SJSA1 (cell line): ENCODE measurements at places on chromosomes 4 and X. TPM values are rescaled to one million over a fixed set of nuclear protein-coding genes. Genes with fewer than 3 reads are reported as not detected.

DNA sequence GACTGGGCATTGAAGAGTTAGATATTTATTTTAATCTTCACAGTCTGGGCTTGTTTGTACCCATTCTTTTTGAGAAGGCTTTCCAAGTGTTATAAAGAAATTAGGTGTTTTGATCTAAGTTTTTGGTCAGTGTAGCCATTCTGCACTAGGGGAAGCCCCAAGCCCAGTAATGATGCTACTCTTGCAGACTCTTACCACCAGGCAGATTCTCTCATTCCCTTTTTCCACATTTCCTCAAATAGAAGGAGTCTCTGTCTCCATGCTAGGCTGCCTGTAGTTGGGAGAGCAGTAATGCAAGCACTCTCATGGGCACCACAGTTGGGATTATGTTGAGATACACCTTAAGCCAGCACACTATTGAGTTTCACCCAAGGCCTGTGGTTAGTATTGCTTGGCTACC, 21.5 kb downstream of the CDX4 start:
- H3K27ac ChIP-seq = no peak overlapping the region
- DNase-seq = no peak
- no peaks in the 10 kb centered on the region for H3K36me3 ChIP-seq
- H3K4me1 ChIP-seq = no peaks in the 10 kb centered on the region

DNA sequence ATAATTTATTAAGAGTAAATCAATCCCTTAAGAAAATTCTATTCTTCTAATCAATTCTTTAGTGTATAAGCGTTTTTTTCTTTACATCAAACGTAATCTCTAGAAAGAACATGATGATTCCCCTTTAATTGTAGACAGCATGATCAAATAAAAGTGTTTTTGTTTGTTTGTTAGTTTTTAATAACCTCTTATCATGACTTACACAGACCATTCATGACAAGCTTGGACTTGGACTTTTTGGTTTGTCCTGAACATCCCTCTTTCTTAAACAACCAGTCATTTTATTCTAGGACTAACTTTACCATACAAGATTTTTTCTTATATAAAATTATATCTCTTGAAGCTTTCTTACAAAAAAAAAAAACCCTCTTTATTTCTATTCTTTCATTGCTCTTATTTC, 344.6 kb upstream of the SPOCK3 start:
- DNase-seq = no peak
- no peaks in the 10 kb centered on the region for H3K36me3 ChIP-seq
- H3K27me3 ChIP-seq = no peaks in the 10 kb centered on the region
- no peak overlapping the region for H3K4me3 ChIP-seq
- no peak overlapping the region for H3K27ac ChIP-seq

- H3K4me1 ChIP-seq = no peaks in the 10 kb centered on the region
- no peak for DNase-seq
- H3K36me3 ChIP-seq = no peaks in the 10 kb centered on the region
- H3K4me3 ChIP-seq = no peak overlapping the region
Measured at GRCh38 chrX:153551135-153551534, 33.7 kb downstream of the ATP2B3 start.

GRCh38 chr4:53591372-53591892, at the start of gene LNX1:
Gene LNX1, minus strand, starts transcription at chr4:53591486. Its CDS starts 17,484 bp downstream, at chr4:53574002.
- H3K4me3 ChIP-seq = no peak within 1 kb of the TSS
- H3K27me3 ChIP-seq = no peaks in the 10 kb centered on the region
- H3K36me3 ChIP-seq = no peaks in the 10 kb centered on the region
- no peak within 1 kb of the TSS for H3K27ac ChIP-seq
- no peak for DNase-seq

- DNase-seq = no peak
- H3K27ac ChIP-seq = no peak overlapping the region
- no peaks in the 10 kb centered on the region for H3K36me3 ChIP-seq
- no peaks in the 10 kb centered on the region for H3K27me3 ChIP-seq
- H3K4me1 ChIP-seq = peaks cover 4% of the 10 kb centered on the region
Measured at GRCh38 chr4:125096662-125097061, 218.1 kb upstream of the FAT4 start.

- H3K27ac ChIP-seq = no peak overlapping the region
- no peak for DNase-seq
- no peaks in the 10 kb centered on the region for H3K36me3 ChIP-seq
- H3K4me3 ChIP-seq = no peak overlapping the region
Measured at GRCh38 chr4:78024576-78025091, 32.5 kb upstream of the FRAS1 start.

DNA sequence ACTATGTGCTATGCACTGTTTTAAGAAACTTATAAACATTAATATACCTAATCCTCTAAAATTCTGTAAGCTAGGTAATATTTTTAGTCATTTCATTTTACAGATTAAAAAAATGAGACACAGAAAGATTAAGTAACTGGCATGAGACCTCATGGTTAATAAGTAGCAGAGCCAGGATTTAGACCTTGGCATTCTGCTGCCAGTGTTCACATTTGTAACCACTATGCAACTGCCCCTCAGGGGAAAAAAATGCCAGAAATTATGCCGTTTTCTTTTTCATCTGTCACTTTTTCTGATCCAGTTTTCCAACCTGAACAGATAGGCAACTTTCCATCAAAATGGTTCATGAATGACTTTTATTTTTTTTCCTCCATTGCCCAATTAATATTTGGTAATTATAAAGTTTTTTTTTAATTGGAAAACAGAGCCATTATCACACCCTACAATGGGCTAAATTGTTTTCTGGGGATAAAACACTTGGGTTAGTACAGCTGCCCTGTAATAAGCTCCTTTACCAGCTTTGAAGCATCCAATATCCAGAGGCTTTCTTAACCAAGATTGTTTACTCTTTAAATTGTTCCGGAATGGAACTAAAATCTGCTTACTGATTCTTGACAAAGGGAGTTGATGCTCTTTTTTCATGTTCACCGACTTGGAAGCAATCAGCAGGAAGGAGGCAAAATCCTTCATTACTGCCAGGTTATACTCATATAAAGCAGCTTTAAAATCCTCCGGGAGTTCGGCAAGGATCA, 56.4 kb upstream of the DDX60 start:
- no peaks in the 10 kb centered on the region for H3K4me1 ChIP-seq
- no peak overlapping the region for H3K4me3 ChIP-seq
- no peak for DNase-seq
- peaks cover 32% of the 10 kb centered on the region for H3K36me3 ChIP-seq
- no peaks in the 10 kb centered on the region for H3K27me3 ChIP-seq

- no peak for DNase-seq
- no peak overlapping the region for H3K4me3 ChIP-seq
- no peaks in the 10 kb centered on the region for H3K27me3 ChIP-seq
Measured at GRCh38 chr4:242121-242848, 63.0 kb downstream of the ZNF732 start.

DNA sequence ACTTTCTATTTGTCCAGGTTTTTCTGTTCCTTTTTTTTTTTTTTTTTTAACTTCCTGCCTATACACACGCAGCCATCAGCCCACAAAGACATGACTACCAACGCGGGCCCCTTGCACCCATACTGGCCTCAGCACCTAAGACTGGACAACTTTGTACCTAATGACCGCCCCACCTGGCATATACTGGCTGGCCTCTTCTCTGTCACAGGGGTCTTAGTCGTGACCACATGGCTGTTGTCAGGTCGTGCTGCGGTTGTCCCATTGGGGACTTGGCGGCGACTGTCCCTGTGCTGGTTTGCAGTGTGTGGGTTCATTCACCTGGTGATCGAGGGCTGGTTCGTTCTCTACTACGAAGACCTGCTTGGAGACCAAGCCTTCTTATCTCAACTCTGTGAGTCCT, 2.1 kb downstream of the EBP start:
- no peak overlapping the region for H3K4me3 ChIP-seq
- DNase-seq = no peak
- H3K36me3 ChIP-seq = peaks cover 11% of the 10 kb centered on the region; the same call in 1 of the 2 replicates
- no peaks in the 10 kb centered on the region for H3K4me1 ChIP-seq

DNA sequence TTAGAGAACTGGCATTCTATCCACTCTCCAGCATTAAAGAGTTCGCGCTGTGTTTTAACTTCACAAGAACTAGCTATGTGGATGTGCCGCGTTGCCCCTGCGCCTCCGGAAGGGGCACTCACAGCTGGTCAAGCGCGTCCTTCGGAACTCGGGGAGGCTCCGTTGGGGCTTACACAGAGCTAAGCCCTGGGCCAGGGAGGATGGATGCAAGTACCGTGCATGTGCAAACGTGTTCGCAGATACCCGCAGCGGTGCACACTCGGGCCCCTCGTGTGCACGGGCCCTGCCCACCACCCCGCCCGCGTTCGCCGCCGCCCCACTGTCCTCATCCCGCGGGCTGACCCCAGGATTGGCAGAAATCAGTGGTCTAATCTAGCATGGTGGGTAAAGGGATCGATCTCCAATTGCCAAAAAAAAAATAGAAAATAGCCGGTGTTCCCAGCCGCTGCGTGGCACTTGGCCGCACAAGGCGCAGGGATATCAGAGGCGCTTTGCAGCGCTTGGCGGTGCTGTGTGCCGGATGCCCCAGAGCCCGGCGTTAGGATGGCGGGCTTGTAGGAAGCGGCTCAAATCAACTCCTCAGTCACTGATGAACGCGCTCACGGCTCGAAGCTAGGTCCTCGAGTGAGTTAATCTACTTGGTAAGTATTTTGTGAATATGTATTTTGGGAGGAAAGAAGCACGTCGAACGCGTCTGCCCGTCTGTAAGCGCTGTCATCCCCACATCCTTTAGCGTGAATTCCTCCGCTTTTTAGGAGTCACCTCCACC, 989 bp upstream of the PCDH10 start:
- no peak overlapping the region for H3K4me3 ChIP-seq
- peaks cover 26% of the 10 kb centered on the region for H3K27me3 ChIP-seq
- no peaks in the 10 kb centered on the region for H3K36me3 ChIP-seq
- H3K4me1 ChIP-seq = no peaks in the 10 kb centered on the region
- H3K27ac ChIP-seq = no peak overlapping the region

- DNase-seq = no peak
- no peaks in the 10 kb centered on the region; the same call in 1 of the 2 replicates for H3K4me1 ChIP-seq
- no peaks in the 10 kb centered on the region for H3K27me3 ChIP-seq
- H3K36me3 ChIP-seq = no peaks in the 10 kb centered on the region
- H3K27ac ChIP-seq = no peak overlapping the region
Measured at GRCh38 chr4:40262077-40262528, 65.3 kb downstream of the RHOH start.

GRCh38 chrX:79036157-79036880, 91.1 kb downstream of the P2RY10 start:
- no peaks in the 10 kb centered on the region for H3K36me3 ChIP-seq
- H3K4me1 ChIP-seq = no peaks in the 10 kb centered on the region
- DNase-seq = no peak
- no peak overlapping the region for H3K4me3 ChIP-seq

The TBC1D9 gene
- 15.0 and 19.0 TPM in 2 replicates for total RNA-seq

DNA sequence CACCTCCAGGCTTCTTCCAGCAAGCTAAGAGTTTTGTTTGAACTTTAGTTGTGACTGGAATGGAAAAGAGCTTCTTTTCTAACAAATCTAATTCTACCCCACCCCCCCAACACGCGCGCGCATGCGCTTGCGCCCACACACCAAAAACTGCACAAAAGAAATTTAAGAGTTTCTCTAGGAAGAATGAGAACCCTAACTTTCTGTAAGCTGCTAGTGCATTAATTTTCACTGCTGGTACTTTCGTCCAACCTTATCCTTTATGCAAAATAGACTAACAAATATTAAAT, 9.0 kb upstream of the INTU start:
- no peaks in the 10 kb centered on the region for H3K36me3 ChIP-seq
- peaks cover 11% of the 10 kb centered on the region for H3K4me1 ChIP-seq
- peak overlapping the region; percentile 47 for H3K4me3 ChIP-seq
- no peak overlapping the region for H3K27ac ChIP-seq

The TCEAL6 gene
- not detected in 2 replicates for total RNA-seq

DNA sequence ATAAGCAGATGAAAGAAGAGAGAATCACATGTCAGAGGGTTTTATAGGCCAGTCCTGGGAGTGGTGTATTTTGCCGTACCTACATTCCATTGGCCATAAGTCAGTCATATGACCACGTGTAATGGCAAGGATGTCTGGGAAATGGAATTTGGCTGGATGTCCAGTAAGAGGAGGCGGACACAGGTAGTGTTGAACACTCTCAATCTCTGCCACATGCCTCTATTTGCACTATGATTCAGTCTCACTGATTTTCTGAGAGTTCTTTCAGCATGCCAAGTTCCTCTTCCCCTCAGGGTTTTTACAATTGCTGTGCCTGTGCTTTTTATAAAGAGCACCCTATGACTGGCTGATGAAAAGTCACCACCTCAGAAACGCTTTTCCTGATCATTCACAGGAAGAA, 164.2 kb upstream of the GPR101 start:
- H3K36me3 ChIP-seq = no peaks in the 10 kb centered on the region
- no peak overlapping the region for H3K27ac ChIP-seq
- H3K4me1 ChIP-seq = no peaks in the 10 kb centered on the region
- no peaks in the 10 kb centered on the region for H3K27me3 ChIP-seq
- no peak overlapping the region for H3K4me3 ChIP-seq

- no peaks in the 10 kb centered on the region for H3K27me3 ChIP-seq
- H3K36me3 ChIP-seq = no peaks in the 10 kb centered on the region
- no peak for DNase-seq
- H3K4me1 ChIP-seq = no peaks in the 10 kb centered on the region
Measured at GRCh38 chr4:8675383-8675782, 82.8 kb downstream of the CPZ start.
